Stromal cell of bone marrow (primary cell): ENCODE measurements at places on chromosomes 2 and 18.
A peak's percentile ranks its signal among the peaks of the same experiment; 100 is the strongest.

DNA sequence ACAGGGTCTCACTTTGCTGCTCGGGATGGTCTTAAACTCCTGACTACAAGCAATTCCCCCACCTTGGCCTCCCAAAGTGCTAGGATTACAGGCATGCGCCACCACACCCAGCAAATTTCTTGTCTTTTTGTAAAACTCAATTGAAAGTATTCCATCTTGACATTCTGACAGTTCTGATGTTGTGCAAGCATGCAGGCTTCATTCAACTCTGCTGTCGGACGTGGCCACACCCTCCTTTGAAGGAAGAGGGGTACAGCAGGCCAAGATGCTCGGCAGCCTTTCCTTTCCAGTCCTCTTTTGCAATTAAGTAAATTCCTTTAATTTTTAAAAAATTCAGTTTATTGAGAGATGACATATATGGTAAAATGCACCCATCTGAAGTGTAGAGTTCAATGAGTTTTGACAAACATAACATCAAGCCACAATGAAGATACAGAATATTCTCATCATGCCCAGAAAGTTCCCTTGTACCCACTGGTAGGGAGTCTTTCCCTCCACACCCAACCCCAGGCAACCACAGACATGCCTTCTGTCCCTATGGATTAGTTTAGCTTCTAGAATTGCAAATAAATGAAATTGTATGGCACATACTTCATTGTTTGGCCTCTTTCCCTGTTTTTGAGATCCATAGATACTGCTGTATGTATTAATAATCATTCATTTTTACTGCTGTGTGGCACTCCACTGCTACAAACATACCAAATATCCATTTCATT, 33.1 kb downstream of the TUBB6 start:
- DNase-seq, result no peak

GRCh38 chr2:78775291-78775690, 250.2 kb upstream of the REG3G start:
- no peak for DNase-seq

DNA sequence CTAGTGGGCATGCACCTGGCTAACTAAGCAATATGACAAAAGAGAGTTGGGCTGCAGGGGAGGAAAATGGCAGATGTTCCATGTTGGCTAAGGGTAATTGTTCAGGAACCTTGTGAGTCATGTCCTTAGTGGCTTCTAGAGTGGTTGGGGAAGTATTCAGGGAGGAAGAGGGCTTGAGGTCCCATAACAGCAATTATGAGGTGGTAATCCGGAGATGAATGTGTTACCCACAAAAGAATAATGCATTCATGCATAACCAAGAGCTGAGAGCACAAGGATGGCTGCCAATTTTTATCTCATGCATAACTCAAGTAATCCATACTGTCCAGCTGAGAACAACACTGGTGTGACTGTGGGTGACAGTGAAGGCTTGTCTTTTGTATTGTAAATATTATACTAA, 42.9 kb downstream of the TMEFF2 start:
- DNase-seq, result peak; percentile 40

DNA sequence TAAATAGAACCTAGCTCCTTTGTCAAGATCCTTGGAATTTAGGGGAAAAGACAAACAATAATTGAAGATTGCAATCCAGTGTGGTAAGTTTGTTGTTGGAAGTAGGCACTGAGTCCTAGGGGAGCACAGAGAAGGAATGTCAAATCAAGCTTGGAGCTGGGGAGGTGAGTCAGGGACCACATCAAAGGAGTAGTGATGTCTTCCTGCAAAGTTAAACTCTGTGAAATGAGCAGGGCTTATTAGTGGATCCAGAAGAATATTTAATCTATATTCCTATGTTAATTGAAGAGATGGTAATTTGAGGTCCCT, 41.7 kb upstream of the NABP1 start:
- DNase-seq, result peak; percentile 29

DNA sequence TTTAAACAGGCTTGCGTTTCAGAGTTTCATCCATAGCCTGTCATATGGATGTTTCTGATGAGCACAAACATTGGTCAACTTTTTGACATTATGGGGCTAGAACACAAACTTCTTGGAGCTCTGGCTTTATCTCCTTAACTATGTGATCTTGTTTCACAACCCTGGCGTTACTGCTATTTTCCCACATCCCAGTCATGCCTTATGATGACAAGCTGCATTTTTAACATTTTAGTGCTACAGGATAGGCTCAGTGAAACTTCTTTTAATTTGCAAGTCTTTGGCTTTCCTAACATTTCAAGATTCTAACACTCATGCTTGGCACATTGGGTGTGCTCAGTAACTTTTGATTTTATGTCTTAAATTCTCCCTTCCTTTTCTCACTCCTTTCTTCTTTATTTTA, 21.0 kb upstream of the PDE1A start:
- peak; percentile 44 for DNase-seq

GRCh38 chr18:60246606-60247005, 126.0 kb downstream of the MC4R start:
- no peak for DNase-seq

- peak; percentile 11 for DNase-seq
Measured at GRCh38 chr2:185919155-185919554, 180.6 kb downstream of the FSIP2 start.

- no peak for DNase-seq
Measured at GRCh38 chr2:228303960-228304359, 122.5 kb upstream of the SPHKAP start.

- no peak for DNase-seq
Measured at GRCh38 chr2:205276116-205276777, 406.1 kb upstream of the NRP2 start.

DNA sequence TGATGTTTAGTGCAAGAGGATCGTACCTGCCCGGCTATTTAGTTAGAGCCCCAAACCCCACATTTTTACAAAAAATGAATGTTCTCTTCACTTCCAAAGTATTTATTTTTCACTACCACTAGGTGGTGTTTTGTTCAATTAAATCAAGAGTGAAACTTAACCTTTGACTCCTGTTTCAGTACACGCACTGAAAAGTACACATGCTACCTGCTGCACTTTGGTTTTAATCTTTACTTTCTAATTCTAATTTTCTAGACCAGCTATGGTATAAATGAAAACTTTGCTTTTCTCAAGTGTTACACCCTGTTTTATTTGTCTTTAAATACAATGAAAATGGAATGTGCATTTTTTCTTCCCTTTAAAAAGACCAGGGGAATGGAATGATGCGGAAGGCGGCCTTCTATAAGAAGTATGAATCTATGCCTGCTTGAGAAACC, 31.4 kb upstream of the CHN1 start:
- DNase-seq, result peak; percentile 5

DNA sequence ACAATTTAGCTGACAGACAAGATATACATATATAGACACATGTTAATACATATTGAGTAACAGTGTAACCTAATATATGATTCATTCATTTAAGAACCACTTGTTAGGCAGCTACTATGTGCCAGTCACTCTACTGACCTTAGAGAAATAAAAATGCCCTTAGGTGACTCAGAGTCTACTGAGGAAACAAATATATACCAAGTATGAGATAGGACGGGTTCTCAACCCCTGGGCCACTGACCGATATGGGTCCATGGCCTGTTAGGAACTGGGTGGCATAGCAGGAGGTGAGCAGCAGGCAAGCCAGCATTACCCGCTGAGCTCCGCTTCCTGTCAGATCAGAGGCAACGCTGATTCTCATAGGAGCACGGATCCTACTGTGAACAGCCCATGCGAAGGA, 14.8 kb downstream of the STRN start:
- DNase-seq, result peak; percentile 40

DNA sequence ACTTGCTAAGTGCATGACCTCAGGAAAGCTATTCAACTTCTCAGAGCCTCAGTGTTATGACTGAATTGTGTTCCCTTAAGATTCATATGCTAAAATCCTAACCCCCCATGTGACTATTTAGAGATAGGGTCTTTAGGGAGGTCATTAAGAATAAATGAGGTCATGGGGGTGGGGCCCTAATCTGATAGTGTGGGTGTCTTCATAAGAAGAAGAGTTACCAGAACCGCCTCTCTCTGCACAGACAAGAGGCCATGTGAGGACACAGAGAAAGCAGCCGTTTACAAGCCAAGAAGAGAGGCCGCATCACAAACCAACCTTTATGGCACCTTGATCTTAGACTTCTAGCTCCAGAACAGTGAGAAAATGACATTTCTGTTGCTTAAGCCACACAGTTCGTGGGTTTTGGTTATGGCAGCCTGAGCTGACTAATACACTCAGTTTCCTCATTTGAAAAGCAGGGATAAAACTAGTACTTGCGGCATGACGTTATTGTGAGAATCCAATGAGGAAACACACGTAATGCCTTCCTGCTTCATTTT, 9.9 kb downstream of the SH2D6 start:
- no peak for DNase-seq

- no peak for DNase-seq
Measured at GRCh38 chr2:178542161-178542560, 61.9 kb downstream of the PLEKHA3 start.

DNA sequence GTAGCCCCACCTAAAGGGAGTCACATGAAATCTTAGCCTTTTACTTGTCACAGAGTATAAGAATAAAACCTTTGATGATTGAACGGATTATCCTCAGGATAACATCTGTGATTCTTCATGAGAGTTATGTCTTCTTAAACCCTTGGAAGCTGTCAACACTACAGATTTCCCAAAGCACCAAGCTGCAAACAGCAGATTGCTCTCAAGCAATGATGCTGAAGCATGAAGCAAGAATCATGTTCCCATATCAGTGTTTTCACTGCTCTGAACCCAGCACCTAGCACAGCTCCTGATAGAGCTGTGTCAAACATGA, 47.6 kb upstream of the CELF4 start:
- no peak for DNase-seq

DNA sequence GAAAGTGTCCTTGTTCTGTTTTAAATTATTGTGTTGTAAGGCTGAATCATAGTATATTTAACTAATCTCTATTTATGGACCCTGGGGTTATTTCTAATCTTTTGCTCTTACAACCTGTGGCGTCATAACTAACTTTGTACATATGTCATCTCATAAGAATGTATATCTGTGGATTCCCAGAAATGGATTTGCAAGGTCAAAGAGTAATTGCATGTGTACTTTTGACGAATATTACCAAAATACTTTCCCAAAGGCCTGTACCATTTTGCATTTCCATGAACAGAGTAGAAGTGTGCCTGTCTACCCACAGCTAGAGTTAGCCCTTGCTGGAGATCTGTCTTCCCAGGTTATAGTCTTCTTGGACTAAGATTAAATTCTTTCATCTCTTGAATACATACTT, 42.8 kb downstream of the SEMA4F start:
- DNase-seq, result no peak

DNA sequence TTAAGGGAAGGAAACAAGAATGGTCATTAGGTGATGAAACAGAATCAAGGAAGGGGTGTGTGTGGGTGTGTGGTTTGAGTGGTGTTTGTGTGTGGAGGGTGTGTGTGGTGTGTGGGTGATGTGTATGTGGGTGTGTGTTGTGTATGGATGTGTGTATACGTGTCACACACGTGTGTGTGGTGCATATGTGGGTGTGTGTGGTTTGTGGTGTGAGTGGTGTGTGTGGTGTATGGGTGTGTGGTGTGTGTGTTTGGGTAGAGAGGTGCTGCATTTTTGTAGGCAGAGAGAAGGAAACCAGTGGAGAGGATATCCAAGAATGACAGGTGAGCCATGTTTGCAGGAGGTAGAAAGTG, 1.1 kb upstream of the CEP192 start:
- DNase-seq, result no peak

DNA sequence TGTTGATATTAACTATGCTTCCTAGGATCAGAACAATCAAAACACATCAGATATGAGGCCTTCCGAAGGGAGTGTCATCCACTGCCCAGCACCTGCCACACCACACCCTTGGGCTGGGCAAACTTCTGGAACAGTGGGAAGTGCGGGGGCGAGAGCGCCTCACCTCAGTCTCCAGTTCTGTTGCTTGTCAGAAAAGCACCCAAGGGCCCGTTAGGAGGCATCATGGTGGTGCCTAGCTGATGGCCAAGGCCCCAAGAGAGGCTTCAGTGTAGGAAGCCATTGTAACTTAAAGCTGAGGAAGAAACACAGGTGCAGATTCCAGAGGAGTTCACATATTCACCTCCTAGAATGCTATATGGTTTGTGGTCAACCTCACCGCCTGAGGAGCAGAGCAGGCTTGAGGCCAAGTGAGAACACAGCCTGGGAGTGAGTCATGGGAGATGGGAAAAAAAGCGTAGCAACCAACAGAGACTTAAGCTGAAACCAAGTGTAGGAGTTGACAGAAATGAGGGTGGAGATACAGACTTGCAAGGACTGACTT, 85.1 kb upstream of the ATL2 start:
- peak; percentile 86 for DNase-seq

GRCh38 chr2:144603334-144603733, 83.4 kb upstream of the ZEB2 start:
- no peak for DNase-seq

GRCh38 chr18:11040823-11041656, 108.3 kb downstream of the PIEZO2 start:
- peak; percentile 28 for DNase-seq

- no peak for DNase-seq
Measured at GRCh38 chr2:216425008-216425787, 12.9 kb downstream of the SMARCAL1 start.

DNA sequence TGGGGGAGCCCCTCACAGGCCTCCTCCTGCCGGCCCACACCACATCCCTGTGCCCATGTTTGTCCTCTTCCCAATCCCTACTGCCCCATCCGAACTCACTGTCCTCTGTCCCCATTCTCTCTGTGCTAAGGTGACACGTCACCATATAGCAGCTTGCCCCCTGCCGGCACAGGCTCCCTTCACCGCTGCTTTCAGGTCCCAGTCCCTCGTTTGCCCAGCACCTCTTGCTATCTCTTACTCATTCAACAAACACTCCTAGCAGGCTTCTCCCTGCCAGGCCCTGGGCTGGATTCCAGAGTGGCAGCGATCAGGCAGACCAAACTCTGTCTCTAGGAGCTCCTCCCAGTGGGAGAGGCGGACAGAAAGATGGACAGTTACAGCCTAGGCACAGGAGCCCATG, 74.3 kb downstream of the TFCP2L1 start:
- DNase-seq, result no peak

DNA sequence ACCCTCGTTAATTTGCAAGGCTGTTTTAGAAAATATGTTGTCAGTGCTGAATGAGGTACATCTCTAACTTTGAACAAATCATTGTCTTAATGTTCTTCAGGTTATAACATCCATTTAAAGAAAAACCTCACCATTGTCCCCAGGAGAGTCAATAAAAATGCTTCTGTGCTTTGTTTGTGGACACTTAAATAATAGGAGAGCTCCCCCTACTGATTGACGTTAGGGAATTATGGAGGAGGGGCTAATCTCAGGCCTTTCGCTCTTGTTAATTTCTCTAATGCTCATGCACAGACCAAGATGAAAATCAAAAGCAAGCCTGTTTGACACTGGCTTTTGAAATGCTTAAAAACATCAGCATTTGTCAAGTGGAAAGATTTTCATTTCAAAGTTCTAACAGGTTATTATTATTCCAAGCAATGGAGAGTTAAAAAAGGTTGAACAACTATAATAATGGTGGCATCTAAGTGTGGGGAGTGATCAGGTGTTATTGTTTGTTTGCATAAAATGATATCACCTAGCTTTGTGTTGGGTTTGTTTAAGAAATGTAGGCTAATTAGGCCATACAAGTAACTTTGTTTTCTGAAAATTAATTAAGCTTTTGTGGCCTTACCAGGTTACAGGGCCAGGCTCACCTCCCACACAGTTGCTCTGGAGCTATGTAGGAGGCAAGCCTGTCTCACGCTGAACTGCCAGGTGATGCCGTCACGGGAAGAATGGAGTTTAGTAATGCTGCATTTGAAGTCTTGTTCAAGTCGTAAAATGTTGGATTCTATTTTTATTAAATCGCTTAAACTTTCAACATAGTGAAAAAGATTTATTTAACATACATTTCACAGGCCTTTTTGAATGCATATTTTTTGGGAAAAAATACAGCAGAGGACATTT, 51.7 kb upstream of the SMIM21 start:
- peak; percentile 47 for DNase-seq
